ENCODE measurements at places on chromosomes 2 and 18.

- DNase-seq = no peak
Observed at GRCh38 chr18:73381016-73381698, 513.4 kb upstream of the NETO1 start.

DNA sequence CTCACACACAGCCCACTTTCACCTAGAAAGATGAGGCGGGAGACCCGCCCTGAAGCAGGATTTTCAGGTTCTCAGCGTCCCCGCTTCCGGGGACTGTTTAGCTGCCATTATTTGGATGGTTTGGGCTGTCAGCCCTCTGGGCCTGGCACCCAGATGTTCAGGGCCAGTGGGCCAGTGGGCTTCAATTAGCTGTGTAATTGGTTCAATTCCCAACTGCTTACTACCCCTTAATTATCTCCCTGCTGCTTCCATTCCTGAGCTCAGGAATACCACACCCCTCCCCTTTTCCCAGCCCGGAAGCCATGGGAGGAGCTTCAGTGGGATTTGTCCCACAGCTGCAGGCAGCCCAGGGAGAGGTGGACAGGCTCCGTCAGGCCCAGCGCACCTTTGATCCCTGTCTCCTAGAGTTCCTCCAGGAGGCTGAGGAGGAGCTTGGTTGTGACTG, 114.1 kb upstream of the MYCN start:
- no peak for DNase-seq

- no peak for DNase-seq
Observed at GRCh38 chr2:234625626-234626250, 128.9 kb upstream of the ARL4C start.

DNA sequence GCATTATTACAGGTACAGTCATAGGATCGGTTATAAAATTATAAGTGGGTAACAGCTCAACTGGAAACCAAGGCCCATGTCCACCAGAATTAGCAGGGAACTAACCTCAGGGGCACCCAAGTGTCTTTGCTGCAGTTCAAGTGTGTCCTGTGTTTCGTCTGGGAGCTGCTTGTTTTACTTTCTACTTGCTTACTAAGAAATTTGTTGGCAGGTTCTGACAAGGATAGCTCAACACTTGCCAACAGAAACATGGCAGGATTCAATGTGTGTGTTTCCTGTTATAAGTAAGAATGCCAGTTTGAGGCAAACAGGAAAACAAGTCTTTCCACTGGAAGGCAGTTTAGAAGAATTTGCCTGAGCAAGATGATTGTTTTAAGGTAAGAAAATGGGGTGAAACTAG, 104.5 kb downstream of the EPHA4 start:
- DNase-seq = no peak

- no peak for DNase-seq
Observed at GRCh38 chr2:173914055-173914927, 50.9 kb downstream of the SP3 start.

DNA sequence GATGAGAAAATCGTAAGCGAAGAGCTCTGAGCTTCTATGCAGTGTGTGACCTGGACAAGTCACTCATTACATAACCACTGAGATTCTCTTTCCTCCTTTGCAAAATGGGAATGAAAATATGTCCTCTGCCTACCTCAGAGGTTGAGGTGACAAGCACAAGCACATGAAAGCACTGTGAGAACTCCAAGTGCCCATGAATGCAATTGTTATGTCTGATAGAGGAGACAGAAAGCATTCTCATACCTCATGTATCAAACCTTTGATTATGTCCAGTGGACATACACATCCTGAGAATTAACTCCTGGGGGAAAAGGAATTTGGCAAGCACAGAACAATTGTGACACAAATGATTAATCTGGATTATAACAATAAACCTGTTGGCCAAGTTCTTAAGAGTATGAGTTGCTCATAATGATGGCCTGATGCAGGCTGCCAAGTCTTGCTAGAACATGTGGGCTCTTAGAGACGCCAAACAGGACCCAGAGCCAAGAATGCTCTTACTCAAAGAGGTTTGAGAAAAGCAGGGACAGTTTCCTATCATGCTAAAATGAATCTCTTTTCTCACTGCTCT, 8.5 kb upstream of the RMDN2 start:
- DNase-seq = no peak

GRCh38 chr2:173539615-173540014, 184.9 kb downstream of the CDCA7 start:
- no peak for DNase-seq

DNA sequence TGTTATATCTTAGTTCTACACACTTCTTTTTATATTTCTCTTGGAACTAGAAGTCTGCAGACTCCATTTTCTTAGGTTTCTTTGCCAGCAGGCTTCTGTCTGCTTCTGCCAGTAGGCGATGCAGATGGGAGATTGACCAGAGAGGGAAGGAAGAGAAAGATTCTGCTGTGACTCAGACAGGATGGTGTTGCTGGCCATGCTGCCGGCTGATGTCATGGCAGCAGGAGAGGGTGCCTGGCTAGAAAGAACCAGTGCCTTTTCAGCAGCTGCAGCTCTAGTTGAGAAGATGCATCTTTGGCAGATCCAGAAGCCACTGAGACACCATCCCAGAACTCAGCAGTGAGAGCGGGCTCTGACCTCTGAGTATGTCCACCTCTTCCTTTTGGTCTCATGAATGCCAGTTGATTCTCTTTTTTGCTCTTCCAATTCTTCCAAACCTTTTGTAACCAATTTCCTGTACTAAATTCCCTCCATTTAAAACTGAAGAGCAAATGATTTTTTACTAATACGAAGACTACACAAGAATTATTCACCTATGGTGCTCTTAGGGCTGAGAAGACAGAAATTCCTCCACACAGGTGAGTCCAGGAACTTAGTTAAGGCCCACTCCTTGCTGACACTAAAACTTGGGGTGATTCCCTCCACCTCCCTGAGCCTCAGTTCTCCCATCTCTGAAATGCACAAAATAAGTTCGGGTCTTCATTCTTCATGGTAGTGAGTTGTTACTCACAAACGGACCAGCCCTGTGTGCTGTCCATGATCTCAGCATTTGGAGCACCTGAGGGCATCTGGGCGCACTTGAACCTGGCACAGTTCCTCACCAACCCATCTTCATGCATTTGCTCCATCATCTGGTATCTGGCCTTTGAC, 200.7 kb downstream of the MYCN start:
- no peak for DNase-seq

GRCh38 chr2:152497481-152498052, 162.6 kb downstream of the FMNL2 start:
- DNase-seq = no peak

DNA sequence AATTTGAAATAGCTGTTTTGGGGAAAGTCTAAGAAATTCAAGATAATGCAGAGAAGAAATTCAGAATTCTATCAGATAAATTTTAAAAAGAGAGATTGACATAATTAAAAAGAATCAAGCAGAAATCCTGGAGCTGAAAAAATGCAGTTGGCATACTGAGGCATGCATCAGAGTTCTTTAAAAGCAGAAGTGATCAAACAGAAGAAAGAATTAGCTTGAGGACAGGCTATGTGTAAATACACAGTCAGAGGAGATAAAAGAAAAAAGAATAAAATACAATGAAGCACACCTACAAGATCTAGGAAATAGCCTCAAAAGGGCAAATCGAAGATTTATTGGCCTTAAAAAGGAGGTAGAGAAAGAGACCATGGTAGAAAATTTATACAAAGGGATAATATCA, 57.1 kb downstream of the CYTIP start:
- no peak for DNase-seq

- DNase-seq = no peak
Observed at GRCh38 chr18:77320971-77321559, 71.4 kb downstream of the GALR1 start.

GRCh38 chr2:219059725-219060682, 717 bp downstream of the IHH start:
- DNase-seq = peak; percentile 19

GRCh38 chr2:66573821-66574233, 138.9 kb downstream of the MEIS1 start:
- DNase-seq = no peak

DNA sequence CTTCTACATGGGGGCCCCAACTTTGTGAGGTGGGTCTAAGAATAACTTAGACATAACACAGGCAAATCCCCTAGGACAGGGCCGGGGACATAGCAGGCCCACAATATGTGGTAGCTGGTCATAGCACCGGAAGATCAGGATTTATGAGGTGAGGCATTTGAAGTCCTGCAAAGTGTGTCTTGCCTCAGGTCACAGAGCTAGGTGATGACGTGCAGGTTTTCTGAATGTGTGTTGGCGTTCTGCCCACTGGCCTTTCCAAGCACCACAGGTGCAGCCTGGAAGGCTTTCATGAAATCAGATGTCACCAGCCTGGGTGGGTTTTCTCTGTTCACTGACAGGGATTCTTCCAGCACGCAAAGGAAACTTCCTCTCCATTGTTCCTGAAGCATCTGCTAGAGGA, 119.1 kb downstream of the LRATD1 start:
- no peak for DNase-seq

DNA sequence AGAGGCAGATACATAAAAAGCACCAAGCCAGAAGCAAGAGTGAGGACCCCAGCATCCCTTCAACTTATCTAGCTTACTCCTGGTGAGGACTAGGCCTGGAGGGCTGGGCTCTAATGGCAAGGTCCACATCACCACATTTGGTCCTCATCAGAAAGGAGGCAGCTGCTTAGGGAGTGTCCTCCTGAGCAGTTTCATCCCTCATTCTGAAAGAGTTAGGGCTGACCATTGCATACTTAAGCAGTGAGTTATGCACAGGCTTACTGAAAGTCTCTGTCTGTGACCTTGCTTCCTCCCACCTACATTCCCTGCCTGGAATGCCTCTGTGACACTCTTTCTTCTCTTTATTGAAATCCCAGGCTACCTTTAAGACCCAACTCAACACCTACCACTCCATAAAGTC, 301.8 kb upstream of the ACVR2A start:
- DNase-seq = no peak

GRCh38 chr2:140808820-140809219, 1322.0 kb downstream of the LRP1B start:
- no peak for DNase-seq

GRCh38 chr2:160469164-160469563, 24.4 kb downstream of the RBMS1 start:
- DNase-seq = no peak
